Adipocyte (in vitro differentiated cells): ENCODE measurements at places on chromosomes 1 and 21.
A peak's percentile ranks its signal among the peaks of the same experiment; 100 is the strongest.

GRCh38 chr1:115797486-115797885, 29.0 kb upstream of the CASQ2 start:
- DNase-seq, result no peak

DNA sequence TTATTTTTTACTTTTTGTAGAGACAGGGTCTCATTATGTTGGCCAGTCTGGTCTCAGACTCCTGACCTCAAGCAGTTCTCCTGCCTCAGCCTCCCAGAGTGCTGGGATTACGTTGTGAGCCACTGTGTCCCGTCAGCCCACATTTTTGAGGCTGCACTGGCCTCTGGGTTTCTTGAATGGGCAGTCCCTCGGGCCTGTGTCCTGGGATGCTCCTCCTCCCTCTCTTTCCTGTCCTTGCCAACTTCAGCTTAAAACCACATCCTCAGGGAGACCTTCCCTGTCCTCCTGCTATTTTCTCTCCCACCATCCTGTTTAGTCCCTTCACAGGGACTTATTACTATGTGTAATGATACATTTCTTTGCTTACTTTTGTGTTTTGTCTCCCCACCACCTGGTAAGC, 31.4 kb upstream of the LYST start:
- no peak for DNase-seq

- DNase-seq, result peak; percentile 74
These were observed 545 bp downstream of the PATJ start for GRCh38 chr1:61742620-61743430.

GRCh38 chr1:96968983-96969382, 247.4 kb downstream of the PTBP2 start:
- peak; percentile 76 for DNase-seq

- no peak for DNase-seq
These were observed 2.3 kb downstream of the TCHH start for GRCh38 chr1:152112885-152113432.

- no peak for DNase-seq
These were observed 5.9 kb downstream of the LRP8 start for GRCh38 chr1:53321776-53322602.

- DNase-seq, result peak; percentile 54
These were observed 137.2 kb downstream of the ADGRL2 start for GRCh38 chr1:81937791-81938450.

- no peak for DNase-seq
These were observed 19.1 kb upstream of the AZIN2 start for GRCh38 chr1:33061834-33062233.

DNA sequence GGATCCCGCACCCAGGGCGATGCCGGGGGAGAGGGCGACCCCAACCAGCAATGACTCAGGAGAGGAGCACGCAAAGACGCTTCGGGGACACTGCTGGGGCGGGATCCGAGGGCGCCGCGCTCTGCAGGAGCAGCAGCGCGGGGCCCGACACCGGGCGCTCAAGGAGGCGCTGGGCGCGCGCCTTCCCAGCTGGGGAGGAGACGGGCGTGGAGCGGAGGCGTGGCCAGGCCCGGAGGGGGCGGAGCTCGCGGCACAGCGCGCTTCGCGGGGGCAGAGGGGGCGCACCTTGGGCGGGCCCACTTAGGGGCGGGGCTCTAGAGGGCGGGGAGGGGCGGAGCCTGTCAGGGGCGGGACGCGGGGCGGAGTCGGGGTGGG, 369 bp downstream of the SUMO3 start:
- peak; percentile 97 for DNase-seq

DNA sequence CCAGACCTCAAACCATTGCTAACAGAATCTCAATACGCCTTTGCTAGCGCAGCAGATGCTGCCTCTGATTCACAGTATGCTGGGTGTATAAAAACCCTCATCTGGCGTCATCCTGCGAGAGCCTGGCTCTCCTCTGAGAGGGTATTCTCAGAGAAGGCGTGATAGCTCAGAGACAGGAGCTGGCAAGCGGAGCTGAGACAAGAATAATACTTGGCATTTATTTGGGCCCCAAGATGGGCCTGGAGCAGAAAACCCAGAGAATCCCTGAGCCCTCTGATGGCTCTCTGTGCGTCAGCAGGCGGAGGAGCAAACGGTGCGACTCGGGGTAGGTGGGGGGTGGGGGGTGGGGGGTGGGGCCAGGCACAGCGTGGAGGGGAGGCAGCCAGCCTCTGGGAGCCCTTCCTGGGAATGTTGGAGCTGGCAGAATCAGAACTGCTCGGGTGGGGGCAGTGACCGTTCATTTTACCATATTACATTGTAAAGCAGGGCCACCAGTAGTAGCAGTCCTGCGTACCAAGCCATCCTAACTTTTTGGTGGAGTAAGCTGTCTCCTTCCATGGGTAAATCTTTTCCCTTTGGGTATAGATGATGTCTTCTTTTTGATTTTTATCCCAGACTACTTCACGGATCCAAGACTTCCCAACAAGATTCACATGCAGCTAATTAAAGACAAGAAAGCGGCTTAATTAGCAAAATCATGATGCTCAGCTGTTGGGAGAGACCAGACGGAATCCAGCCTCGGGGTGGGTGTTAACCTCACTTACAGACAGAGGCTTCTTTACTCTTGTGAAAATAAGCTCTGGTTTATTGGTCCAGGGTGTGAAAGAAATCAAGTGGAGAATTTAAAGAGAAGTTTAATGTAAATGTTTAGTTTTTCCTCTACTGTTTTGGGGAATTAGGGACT, 7.1 kb downstream of the RIIAD1 start:
- peak; percentile 20 for DNase-seq

- DNase-seq, result no peak
These were observed 19.5 kb downstream of the INKA2 start for GRCh38 chr1:111719674-111720132.

DNA sequence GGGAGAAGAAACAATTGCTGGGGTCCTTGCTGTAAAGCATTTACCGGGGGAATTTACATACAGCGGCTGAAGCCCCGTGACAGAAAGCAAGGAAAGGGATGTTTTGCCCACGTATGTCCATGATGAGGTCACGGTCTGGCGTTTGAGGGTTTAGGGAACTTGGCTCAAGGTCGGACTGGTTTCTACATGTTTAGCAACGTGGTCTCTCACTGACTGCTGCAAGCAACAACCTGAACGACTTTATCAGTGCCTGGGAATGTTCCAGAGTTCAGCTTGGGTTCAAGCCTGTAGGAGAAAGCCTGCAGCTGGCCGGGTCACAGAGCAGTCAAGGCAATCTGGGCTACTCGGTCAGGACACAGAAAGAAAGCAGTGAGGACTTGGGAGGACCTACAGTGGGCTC, 323.3 kb downstream of the AJAP1 start:
- DNase-seq, result no peak

DNA sequence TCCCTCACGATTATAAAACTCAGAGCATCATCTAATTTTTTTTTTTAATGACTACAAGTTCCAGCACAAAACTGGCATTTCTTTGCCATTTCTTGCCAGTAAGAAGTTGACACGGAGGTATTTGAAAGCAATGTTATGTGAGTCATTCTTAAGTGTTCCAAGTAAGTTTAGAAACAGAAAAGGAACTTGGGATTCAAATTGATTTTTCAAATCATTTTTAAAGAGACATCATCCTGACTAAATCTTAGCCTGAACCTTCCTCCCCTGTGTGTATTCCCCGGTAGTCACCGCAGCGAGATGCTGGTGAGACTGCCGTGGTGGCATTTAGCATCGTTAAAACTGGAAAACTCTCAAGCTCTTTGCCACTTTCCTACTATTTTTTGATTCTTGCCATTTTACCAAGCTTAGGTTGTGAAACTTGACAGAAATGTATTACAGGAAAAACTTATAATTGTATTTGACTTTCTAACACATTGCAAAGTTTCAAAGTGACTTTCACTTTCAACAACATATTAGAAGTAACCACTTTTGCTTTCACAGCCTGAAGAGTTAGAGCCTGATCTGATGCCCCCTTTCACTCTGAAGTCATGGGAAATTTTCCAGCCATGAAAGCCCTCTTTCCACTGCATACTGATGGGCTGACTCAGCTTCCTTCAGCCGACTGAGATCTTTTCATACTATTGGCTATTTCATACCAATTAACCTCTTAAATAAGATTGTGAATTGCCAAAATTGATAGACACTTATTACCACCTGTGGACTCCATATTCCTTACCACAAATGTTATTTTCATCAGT, 61.4 kb downstream of the OLFML2B start:
- DNase-seq, result peak; percentile 87

- peak; percentile 16 for DNase-seq
These were observed 131.6 kb downstream of the SNX7 start for GRCh38 chr1:98793136-98793535.

DNA sequence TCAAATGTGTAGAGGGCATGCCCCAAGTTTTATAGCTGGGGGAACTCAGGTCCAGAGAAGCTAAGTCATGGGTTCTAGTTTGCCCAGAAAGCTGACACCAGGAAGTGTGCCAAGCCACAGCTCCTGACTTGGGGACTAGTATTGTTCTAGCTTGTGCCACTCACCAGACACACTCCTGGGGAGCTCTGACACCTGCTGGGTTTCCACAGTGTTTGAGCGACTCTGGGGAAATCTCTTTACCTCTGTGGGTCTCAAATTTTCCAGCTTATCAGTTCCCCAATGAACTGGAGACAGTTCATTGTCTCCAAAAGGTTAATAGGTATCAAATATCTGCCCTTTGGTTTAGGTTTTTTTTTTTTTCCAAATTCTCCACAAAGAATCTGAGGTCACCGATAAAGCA, 4.2 kb downstream of the KISS1 start:
- DNase-seq, result no peak
